Adrenal gland (tissue), 19 donors: ENCODE measurements at places on chromosomes 4 and X. TPM values are rescaled to one million over a fixed set of nuclear protein-coding genes. Genes with fewer than 3 reads are reported as not detected.

DNA sequence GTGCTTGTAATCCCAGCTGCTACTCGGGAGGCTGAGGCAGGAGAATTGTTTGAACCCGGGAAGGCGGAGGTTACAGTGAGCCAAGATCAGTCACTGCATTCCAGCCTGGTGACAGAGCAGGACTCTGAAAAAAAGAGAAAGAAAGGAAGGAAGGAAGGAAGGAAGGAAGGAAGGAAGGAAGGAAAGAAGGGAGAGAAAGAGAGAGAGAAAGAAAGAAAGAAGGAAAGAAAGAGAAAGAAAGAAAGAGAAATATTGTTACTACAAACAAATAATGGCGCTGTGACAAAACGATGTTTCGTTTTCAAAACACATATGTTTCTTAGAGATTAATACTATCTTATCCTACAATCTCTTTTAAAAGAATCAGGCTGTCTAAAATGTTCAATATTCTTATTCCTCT, 42.1 kb upstream of the CCDC160 start:
- peaks cover 5% of the 10 kb centered on the region for H3K27me3 ChIP-seq
- no peaks in the 10 kb centered on the region for H3K36me3 ChIP-seq
- no peak for DNase-seq
- no peak overlapping the region for H3K4me3 ChIP-seq
- H3K4me1 ChIP-seq, result no peaks in the 10 kb centered on the region
- H3K27ac ChIP-seq, result no peak overlapping the region

DNA sequence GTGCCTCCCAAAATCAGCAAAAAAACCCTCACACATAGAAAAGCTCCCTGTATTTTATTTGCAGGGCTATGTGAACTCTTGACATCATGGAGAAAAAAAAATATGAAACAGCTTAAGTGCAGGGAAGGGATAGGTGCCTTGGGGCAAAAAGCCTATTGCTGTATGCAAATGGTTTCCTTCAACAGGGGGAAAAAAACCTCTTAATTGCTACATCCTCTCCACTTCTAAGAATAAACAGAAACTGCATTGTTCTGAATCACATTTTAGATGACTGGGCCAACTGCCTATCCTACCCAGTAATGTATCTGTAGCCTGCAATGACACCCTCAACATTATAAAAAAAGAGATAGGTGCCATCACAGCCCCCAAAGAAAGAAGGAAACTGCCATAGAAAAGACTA, 229.4 kb upstream of the GALNTL6 start:
- no peak overlapping the region for H3K4me3 ChIP-seq
- H3K36me3 ChIP-seq, result no peaks in the 10 kb centered on the region
- no peaks in the 10 kb centered on the region for H3K4me1 ChIP-seq
- DNase-seq, result no peak
- H3K27me3 ChIP-seq, result no peaks in the 10 kb centered on the region

GRCh38 chrX:1521459-1521956, 15.5 kb downstream of the P2RY8 start:
- no peaks in the 10 kb centered on the region for H3K27me3 ChIP-seq
- no peak overlapping the region for H3K27ac ChIP-seq
- H3K36me3 ChIP-seq, result no peaks in the 10 kb centered on the region
- H3K4me1 ChIP-seq, result no peaks in the 10 kb centered on the region
- H3K4me3 ChIP-seq, result no peak overlapping the region

Gene AKAP14
- not detected for polyA plus RNA-seq

Gene BANK1
- polyA plus RNA-seq, result 6.0 TPM

Gene IL3RA
- 7.4 TPM for polyA plus RNA-seq

Gene RS1
- polyA plus RNA-seq, result not detected

DNA sequence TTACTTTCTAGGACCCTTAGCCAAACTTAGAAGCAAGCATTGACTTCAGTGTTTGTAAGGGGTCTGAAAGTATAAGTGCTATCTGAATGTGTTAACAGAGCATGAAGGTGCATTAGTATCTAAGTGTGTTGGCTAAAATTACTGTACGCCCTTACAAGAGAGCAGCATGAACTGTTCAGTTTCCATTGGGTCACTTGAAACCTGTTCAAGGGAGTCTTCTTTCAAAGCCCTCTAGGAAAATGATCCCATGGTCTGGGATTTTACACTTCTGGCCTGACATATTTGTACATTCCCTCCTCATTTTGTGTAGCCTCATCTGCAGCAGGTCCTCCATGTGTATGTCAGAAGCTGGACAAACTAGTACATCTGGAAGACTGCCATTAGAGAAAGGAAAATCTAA, 3.2 kb downstream of the PRDX4 start:
- no peak overlapping the region for H3K4me3 ChIP-seq
- no peaks in the 10 kb centered on the region for H3K27me3 ChIP-seq
- peaks cover 7% of the 10 kb centered on the region for H3K4me1 ChIP-seq
- no peak for DNase-seq

Gene YY2
- 1.3 TPM for polyA plus RNA-seq
